ENCODE measurements at places on chromosomes 4 and X. TPM values are rescaled to one million over a fixed set of nuclear protein-coding genes. Genes with fewer than 3 reads are reported as not detected.

Gene SGMS2
- 142 TPM for total RNA-seq

Gene CSAG1
- not detected for total RNA-seq

Gene PDGFRA
- total RNA-seq: 0.76 TPM

Gene TMEM271
- not detected for total RNA-seq

Gene KIF4A
- total RNA-seq: 4.1 TPM

Gene GABRG1
- not detected for total RNA-seq

Gene ANXA10
- not detected for total RNA-seq

Gene CCNA2
- 9.4 TPM for total RNA-seq

Gene FREM3
- total RNA-seq: not detected

Gene WNK3
- total RNA-seq: 4.7 TPM

Gene TXK
- not detected for total RNA-seq

Gene TLR2
- total RNA-seq: under 0.01 TPM

Gene USP17L11
- total RNA-seq: not detected

Gene SNCA
- total RNA-seq: 0.11 TPM

Gene ANOS1
- total RNA-seq: 2.4 TPM

Gene NPY2R
- not detected for total RNA-seq

Gene SSX3
- total RNA-seq: not detected

Gene AMER1
- 2.4 TPM for total RNA-seq

Gene HPSE
- total RNA-seq: 11.0 TPM

Gene NUDT11
- 3.1 TPM for total RNA-seq

Gene VCX2
- not detected for total RNA-seq

Gene SPON2
- 5.0 TPM for total RNA-seq

Gene RPS3A
- 2,075 TPM for total RNA-seq

Gene KIAA1210
- not detected for total RNA-seq

Gene SPOCK3
- not detected for total RNA-seq

Gene SPANXA1
- not detected for total RNA-seq

Gene SRPX
- total RNA-seq: 2.7 TPM

Gene UGT2B15
- not detected for total RNA-seq

Gene DNAAF6
- not detected for total RNA-seq

Gene TLL1
- total RNA-seq: not detected

Measured in placental epithelial cell (primary cell).